NCI-H345 (cell line): ENCODE measurements at places on chromosomes 3 and 15.

DNA sequence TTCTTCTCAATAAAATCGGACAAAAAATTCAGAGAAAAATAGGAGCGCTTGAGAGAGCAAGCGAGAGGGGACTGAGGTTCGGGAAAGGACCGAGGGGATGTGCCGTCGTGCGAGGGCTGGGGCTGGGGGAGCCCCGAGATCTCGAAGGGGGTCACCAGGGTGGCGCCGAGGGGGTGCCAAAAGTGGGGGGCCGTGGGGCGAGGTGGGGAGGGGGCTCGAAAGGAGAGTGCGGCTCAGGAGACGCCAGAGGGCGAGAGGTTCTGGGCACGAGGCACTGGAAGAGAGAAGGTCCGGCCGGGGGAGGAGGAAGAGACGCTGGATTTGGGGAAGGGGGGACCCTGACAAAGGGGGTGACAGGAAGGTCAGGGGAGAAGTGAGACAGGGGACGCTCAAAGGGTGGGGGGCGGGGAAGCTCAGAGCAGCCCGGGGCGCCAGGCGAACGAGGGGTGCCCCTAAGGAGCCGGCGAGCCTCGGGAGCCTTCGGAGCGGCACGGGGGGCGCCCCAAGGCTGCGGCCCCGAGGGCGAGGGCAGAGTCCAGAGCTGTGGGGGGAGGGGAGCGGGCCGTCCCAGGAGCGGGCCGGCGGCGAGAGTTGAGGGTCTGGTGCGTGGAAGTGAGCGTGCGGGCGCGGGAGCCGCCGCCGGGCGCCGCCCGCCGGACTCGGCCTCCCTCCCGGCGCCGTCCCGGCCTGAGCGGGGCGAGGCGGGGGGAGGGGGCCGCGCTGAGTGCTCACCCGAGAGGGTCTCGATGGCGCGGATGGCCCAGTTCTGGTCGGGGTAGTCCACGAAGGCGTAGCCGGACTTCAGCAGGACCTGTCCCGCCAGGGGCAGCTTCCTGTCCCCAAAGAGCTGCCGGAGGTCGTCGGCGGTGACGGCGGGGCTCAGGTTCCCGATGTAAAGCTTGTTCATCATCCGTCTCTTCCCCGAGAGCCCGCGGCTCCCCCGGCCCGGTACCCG, 514 bp downstream of the IGF2BP2 start:
- DNase-seq, result no peak

DNA sequence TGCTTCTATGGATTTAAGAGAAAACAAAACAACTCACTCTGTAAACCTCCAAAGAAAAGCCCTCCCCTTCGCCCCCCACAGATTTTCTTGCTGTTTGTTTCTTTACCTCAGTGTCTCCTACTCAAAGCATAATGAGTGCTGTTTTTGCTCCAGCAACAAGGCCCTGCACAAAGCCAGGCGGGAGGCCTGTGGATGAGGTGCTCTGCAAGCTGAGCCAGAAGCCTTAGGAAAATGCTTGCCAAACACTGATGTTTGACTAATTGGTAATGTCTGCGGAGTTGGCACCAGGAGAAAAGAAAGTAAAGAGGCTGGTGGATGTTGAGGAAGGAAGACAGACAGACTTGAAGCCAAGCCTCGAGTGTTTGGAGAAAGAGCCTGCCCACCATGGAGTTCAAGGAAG, 99.7 kb downstream of the RARB start:
- DNase-seq, result no peak

- DNase-seq, result peak; percentile 67
Measured at GRCh38 chr3:184145111-184145524, 10.0 kb downstream of the EIF2B5 start.

- DNase-seq, result no peak
Measured at GRCh38 chr15:77070180-77070494, 772 bp downstream of the TSPAN3 start.

DNA sequence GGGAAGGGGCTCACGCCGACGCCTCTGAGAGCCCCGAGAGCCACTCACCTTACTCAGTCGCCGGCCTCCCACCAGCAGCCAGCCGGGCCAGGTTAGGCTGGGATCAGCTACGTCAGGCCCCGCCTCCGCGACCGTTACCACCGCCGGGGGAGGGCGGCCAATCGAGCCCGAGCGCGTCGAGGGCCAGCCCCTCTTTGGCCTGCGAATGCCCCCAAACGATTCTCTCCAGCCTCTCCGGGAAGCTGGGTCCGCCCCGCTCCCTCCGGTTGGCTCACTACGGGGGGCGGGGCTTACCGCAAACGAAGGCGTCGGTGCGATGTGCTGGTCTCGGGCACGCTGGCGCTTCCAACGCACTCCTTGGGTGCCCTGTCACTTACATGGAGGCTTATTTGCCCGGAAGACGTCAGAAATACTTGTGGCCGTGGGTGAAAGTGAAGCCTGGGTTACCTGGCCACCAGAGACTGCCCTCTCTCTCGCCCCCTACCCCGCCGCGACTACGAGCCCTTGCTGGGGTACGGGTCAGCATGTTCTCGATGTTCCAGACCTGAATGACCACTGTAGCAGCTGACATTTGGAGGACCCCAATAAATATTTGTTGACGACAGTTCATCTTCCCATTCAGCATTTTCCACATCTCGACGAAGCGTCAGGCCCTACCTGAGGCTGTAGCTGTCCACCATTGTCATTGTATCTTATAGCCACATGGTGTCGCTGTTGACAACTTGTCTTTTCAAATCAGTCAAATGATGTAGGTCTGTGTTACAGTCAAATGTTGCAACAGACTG, at the start of gene CEP70:
Gene CEP70 (minus strand): TSS at position 111 of the 785 bp plus-strand sequence. CDS start 21,333 bp downstream, outside the sequence.
- no peak for DNase-seq

GRCh38 chr15:69874321-69874720, 223.4 kb downstream of the TLE3 start:
- no peak for DNase-seq

DNA sequence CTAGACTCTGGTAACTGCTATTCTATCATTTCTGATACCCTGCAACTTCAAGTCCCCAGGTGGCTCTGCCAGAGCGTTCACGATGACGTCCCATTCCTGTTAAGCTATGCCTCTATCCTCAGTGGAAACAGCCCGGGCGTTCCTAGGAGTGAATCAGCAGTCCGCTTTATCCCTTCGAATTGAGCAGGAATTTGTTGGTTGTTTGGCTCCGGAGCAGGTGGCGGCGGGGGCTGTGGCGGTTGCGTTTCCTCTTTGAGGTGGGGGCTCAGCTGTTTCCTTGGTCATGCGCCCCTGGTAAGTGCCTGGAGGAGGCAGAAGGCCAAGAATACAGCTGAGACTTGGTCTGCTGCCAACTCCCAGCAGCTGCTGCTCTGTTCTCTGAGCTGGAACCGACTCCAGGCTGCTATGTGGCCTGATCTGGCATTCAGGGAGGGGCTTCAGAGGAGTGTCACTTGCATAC, 25.2 kb downstream of the ARPP21 start:
- peak; percentile 94 for DNase-seq

GRCh38 chr3:73215901-73216300, 154.4 kb downstream of the EBLN2 start:
- DNase-seq, result no peak

- no peak for DNase-seq
Measured at GRCh38 chr3:30495172-30496065, 111.0 kb upstream of the TGFBR2 start.

GRCh38 chr3:122233101-122233952, 49.9 kb downstream of the CASR start:
- DNase-seq, result no peak

DNA sequence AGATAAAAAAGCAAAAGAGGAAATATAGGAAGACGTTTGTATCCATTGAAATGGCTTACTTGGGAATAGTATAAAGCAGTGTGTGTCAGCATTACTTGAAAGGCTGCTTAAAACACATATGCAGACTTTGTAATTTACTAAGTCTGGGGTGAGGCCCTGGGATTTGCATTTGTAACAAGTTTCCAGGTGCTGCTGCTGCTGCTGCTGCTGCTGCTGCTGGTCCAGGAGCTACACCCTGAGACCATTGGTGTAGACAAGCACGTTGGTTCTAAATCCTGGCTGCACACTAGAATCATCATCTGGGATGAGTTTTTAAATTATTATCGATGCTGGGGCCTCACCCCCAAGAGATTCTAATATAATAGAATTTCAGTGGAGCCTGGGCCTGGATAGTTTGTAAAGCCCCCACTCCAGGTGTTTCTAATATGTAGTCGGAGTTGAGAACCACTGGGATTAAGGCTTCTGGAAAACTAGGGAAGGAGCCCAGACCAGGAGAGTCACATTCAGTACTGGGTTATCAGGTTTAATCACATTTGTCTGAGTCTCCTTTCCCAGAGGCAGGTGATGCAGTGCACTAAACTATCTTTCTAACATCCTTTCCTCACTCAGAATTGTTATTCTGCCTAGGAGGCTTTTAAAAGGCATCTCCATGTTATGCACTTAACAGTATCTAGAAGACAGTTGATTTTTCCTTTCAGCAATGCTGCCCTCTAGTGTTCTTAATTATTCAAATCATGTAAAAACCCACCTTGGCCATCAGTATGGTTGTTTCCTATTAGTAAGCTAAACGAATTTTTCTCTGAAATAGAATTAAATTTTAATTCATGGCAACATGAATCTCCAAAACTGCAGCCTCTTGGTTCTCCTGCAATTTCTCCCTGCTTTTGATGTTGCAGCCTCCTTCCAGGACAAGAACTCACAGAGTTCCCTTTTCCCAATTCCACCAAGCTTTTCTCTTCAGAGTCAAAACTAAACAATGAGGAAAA, 45.4 kb downstream of the SSR3 start:
- peak; percentile 38 for DNase-seq

GRCh38 chr3:53081318-53081717, 35.4 kb upstream of the SFMBT1 start:
- DNase-seq, result no peak

DNA sequence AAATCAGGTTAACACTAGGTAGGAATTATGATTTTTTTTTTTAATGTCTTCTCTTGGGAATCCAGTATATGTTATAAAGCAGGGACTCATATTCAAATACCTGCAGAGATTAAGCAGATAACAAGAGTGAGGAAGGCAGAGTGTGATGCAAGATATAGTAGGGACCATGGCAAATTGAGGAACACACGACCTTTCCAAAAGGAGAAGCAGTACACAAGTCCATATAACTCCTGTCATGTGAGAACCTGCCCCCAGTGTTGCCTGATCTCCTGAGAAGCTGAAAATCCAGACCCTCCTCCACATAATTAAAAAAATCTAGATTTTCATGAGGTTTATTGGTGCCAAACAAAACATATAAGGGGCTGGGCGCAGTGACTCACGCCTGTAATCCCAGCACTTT, 3.6 kb downstream of the RFC4 start:
- DNase-seq, result no peak

GRCh38 chr15:75335313-75335704, 554 bp upstream of the COMMD4 start:
- no peak for DNase-seq

GRCh38 chr3:39291903-39292329, 12.1 kb upstream of the CX3CR1 start:
- peak; percentile 19 for DNase-seq

DNA sequence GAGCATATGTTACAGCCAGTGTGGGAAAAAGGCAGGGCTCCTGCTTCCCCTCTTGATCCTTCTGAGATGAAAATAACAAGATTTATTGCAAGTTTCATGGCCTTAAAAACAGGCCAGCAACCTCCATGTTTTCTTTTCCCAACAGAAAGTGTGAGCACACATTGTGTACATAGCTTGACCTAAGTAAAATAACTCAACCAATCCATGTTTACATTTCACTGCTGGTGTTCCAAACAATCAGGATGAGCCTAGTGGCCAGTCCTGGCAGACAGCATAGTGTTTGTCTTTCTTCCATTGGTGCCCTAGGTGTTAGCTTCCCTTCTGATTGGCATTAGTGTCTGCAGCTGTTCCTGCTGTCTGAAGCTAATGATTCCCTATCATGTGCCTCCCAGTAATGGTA, 847.7 kb downstream of the EPHA3 start:
- no peak for DNase-seq

- DNase-seq, result peak; percentile 87
Measured at GRCh38 chr15:51829376-51830275, at the start of gene TMOD3. TMOD3 (plus strand) TSS chr15:51829653; CDS start chr15:51862885, 33,232 bp downstream.

- no peak for DNase-seq
Measured at GRCh38 chr3:74546426-74546825, 68.0 kb downstream of the CNTN3 start.

GRCh38 chr3:59135096-59135495, 85.3 kb upstream of the CFAP20DC start:
- DNase-seq, result no peak

DNA sequence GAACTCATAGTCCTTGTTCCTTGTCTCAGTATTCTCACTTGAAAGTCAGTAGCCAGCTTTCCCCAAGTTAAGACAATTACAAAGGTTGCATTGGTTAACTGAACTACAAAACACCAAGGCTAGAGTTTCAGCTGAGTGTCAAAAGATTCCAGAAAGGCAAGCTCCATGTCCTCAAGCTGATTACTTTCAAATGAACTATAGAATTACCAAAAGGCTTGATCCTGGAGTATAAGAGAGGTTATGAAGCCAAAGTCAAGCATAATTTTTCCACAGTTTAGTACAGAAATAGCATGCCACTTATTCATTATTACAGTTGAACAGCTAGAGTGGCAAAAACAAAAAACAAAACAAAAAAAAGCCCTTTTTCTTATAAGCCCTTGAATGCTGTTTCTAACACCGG, 51.9 kb downstream of the ZBTB20 start:
- DNase-seq, result no peak

DNA sequence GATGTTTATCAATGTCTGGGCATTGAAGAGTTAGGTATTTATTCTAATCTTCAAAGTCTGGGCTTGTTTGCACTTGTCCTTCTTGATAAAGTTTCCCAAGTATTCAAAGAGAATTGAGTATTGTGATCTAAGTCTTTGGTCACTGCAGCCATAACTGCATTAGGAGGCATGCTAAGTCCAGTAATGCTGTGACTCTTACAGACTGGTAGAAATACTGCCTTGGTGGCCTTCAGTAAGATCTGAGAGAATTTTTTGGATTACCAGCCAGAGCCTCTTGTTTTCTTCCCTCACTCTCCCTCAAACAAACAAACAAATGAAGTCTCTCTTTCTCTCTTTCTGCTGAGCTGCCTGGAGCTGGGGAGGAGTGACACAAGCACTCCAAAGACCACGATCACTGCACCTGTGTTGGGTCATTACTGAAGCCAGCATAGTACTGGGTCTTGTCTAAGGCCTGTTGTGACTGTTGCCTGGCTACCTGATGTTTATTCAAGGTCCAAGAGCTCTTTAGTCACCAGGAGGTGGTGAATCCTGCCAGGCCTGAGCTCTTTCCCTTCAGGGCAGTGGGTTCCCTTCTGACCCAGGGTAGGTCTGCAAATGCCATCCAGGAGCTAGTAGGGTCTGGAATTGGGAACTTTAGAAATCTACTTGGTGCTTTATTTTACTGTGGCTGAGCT, 14.8 kb upstream of the RBP2 start:
- DNase-seq, result peak; percentile 58

DNA sequence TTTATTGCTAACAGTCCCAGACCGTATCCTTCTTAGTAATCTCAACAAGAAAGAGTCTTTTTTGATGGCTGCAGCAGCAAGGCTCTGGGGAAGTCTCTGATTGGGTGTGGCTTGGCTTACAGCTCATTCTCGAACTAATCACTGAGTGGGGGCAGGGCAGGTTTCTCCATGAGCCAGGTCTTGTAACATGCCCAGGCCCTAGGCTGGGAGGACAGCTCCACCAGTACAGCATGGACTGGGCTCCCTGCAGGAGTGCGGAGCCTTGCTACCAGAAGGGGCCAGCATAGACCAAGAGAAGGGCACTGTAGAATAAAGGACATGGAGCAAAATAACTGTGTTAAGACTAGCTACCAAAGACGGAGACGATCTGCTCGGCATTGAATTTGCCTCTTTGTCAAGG, 7.2 kb downstream of the CD276 start:
- DNase-seq, result no peak

GRCh38 chr3:188362405-188362831, 208.5 kb downstream of the LPP start:
- no peak for DNase-seq
